ENCODE measurements at places on chromosomes 5 and 9.

DNA sequence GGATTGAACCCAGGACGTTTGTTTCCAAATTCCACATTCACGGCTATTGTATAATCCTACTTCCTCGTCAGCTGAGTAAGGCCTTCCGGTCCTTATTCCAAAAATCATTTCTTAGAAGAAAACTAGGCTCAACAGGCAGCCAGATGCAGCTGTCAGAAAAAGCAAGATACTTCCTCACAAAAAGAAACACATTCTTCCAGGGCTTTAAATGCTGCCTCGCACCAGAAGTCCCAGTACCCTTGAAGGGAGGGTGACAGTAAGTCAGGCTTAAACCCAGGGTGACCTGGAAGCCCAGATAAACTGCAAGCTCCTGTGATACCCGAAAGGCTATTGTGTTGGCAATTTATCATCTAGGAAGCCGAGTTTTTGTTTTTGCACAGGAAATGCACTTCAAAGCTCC, 414.0 kb downstream of the NFIB start:
- no peak for DNase-seq

- no peak for DNase-seq
These were observed 6.7 kb downstream of the NCBP1 start for GRCh38 chr9:97640325-97640724.

DNA sequence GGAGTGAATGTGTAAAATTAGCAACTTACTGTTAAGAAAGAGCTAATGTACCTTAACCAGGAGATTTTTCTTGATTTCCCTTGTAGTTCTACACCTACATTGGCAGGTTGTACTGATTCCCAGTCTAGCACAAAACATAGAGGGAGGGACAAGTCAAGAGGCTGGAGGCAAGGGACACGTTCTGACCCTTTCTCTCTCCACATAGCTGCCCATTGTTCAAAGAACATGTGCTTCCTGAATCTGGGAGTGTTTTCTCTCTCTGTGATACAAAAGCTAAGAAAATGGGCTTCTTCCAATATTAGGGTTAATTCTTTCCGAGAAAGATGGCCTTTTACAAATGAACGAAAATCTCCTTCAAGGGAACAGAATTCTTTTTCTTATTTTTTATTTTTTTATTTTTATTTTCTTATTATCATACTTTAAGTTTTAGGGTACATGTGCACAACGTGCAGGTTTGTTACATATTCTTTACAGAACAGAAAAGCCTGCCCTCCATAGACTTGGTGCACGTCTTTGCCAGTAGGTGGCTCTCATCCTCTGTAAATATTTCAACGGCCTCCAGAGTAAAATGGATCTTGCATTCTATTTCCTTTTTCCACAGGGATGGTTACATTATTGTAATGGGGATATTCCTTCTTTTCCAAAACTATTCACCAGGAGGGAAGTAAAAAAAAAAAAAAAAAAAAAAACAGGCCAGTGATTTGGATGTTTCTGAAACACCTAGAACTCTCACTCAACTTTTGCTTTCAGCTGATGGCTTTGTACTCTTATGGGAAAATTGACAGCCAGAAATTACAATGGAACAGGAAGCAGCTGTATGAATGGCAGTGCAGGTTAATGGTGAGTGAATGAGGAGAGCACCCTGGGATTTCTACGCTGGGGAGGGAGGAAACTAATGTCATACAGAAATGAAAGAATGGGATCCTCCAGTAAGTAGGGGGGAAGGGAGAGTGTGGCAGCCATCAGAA, 13.1 kb upstream of the IFNA5 start:
- no peak for DNase-seq

- no peak for DNase-seq
These were observed 128.1 kb upstream of the BOD1 start for GRCh38 chr5:173744551-173744950.

DNA sequence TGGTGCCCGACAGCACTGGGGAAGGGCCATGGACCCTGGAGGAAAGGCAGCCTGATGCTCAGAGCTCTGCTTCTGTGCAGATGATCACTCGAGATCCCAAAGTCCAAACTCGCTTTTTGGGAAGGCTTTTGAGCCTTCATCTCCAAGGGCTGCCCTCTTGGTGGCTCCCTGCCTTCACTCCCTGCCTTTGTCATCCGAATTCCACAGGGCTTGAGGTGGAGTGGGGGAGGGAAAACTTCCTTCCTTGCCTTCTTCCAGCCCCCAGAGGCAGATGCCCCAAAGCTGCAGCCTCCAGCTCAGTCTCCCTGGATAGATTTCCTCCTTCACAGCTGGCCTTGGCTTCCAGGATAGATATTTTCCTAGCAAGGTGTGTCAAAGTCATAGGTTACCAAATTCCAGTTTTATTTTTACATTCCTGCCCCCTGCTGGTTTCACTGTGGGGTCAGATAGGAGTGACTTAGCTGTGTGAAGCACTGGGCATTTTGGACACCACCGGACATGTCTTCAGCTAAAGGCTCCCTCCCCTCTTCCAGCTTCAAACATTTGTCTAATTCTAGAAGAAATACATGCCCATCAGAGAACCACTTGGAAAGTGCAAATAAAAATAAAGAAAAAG, 268.2 kb downstream of the HSPA4 start:
- no peak for DNase-seq

All from naive thymus-derived CD8-positive, alpha-beta T cell (primary cell).